Omental fat pad (tissue), 4 donors: ENCODE measurements at places on chromosomes 2 and 18. TPM values are rescaled to one million over a fixed set of nuclear protein-coding genes. Genes with fewer than 3 reads are reported as not detected.

FTCDNL1 gene
- total RNA-seq: 4.5 TPM

DNA sequence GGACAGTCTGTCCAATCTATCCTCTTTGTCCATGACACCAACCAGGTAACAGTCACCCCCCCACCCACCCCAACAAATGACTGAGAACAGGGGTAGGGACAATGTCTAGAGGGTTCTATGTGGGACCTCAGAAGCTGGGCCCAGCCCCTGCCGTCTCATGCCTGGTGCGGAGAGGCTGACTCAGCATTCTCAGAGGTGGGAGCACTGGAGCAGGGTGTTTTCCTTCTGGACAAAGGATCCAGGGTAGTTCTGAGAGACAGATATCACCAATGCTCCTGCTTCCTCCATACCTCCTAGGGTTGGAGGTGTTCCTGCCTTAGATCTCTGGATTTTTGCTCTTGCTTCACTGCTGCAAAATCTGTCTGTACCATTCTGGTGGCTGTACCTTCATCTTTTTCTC, 33.9 kb upstream of the SP100 start:
- no peak for DNase-seq

DNA sequence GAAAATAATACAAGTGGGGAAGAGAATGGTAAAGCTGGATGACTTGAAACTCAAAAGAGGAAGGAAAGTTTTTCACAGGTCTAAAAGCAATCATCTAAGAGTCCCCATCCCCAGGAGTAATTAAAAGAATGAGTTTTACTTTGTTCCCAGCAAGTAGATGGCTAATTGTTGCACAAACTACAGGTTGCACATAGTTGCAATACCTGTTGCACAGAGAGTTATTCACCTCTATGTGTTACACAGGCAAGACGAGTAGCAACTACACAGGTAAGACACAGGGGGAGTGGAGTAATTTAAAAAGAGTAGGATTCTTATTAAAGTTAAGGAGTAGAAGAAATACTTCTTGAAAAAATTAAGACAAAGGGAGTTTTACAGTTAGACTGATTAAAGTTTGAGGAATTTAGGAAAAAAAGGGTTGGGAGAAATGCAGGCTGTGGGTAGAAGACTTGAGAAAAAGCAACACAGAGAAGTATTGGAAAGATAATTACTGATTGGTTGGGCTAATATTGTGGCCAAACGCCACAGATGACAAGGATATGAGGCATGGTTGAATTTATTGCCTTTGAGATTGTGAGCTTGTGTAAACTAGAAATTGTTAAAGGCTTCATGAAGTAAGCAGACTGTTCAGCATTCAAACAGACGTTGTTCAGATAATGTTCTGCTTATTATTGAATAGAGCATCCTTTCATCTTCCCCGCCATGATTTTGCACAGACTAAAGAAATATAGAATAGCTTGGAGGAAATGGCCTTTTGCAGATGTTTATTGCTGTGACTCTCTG, 699.3 kb downstream of the NR4A2 start:
- no peak for DNase-seq

DNA sequence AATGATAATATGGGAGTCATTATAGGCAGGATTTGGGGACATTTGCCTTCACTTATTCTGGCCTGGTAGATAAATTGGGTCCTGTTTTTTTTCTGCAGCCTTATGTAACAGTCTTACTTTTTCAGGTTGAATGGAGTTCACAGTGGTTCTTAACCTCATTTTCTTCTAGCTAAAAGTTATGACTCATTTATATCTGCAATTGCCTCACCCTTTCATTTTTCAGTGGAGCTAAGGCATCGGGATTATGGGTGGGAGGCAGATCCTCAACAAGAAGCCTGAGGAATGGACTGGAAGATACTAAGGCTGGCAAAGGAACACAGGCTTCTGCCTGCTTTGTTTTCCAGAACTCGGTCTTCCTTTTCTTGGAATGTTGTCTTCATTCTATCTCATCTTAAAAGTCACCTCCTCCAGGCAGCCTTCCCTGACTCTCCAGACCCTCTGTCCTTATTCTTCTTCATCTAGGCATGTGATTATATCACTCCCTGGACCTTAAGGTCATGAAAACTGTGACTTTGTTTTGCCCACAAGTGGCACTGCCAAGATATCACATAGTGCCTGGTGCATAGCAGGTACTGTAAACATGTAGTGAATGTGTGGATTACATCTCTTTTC, 41.0 kb upstream of the ACSL3 start:
- DNase-seq: no peak

DNA sequence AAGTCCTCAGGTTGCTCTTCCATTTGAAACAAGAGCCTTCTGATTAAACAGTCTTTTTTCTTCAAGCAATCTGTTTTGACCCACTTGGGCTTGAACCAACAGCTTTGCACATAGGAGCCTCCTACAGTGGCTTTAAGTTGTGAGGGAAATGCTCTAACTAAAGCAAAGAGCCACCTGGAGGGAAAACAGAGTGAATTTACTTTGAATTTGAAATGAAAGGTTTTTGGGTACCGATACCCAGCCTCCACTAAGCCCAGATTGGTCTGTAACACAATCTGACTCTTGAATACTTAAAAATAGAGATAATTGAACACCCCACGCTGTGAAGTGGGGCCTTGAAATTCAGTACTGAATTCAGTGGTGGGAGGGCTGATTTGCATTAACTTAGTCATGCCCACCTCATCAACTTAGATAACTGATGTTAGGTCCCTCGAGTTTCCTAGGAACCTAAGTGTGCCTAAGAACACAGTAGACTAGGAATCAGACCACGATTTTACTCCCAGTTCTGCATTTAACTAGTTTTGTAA, 56.3 kb upstream of the ACVR1C start:
- no peak for DNase-seq
